NCI-H1048 (cell line): ENCODE measurements at places on chromosomes 12 and 14.

DNA sequence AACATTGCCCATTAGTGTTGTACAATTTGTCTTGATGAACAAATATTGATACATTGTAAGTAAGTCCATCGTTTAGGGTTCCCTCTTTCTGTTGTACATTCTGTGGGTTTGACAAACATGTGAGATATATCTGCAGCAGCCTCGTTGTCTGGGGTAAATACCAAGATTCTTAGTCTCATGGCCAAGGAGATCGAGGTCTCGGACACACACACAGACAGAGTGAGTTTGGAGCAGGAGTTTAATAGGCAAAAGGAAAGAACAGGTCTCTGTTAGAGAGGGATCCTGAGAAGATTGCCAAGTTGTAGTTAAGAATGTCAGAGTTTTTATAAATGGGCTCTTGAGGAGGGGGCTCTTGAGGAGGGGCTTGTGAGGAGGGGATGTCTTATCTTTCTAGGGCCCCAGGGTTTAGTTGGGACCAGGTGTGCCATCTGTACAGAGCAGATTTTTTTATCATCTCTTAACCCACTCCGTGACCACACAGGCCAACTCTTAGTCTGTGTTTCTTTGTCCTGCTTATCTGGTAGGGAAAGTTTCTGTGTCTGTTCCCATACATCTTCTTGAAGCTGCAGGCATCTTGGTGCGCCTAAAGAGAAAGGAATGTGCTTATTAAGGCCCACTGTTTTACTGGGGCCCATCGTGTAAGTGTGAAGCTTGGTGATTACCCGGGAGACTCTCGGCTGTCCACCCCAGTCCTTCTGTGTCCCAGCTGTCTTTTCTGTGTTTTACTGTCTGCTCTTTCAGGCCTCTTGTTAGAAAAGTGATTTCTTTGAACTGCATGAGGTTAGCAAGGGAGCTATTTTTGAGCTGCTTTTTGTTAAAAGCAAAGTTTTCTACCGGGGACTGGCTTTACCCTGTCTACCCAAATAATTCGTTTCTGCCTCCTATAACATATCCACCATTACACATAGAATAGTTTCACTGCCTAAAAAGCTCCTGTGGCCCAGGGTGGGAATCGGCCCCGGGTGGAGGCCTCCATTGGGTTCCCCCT lies 22.4 kb upstream of the CLEC2D start:
- no peak for DNase-seq

DNA sequence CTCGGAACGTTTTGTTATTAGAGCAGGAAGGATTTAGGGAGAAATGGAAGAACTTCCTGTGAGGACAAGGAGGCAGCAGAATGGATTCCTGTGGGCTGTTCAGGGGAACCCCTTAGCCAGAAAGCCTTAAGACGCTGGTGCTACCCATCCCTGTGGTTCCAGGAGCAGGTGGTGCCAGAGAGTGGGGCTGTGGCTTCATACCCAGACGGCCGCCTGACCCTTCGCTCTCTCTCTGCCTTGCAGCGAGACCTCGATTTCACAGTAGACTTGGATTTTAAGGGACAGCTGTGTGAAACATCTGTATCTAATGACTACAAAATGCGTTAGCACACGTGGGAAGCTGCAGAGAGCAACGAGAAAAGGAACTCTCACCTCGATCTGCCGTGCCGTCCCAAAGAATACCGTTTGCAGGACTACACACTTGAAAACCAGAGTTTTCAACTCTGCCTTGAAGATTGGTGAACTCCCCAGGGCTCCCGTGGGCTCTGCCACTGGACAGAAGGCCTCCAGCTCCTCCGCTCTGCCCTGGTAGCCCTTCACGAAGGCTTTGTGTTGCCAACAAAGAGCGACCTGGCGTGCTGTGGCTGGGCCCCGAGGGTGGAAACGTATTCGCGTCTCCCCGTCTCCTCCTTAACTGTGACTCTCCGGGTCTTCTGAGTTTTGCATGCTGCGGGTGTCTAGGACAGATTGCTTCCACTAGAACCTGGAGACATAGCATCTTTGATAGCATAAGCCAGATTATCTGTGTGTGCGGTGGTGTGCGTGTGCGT lies 102.0 kb downstream of the PRMT8 start:
- no peak for DNase-seq

DNA sequence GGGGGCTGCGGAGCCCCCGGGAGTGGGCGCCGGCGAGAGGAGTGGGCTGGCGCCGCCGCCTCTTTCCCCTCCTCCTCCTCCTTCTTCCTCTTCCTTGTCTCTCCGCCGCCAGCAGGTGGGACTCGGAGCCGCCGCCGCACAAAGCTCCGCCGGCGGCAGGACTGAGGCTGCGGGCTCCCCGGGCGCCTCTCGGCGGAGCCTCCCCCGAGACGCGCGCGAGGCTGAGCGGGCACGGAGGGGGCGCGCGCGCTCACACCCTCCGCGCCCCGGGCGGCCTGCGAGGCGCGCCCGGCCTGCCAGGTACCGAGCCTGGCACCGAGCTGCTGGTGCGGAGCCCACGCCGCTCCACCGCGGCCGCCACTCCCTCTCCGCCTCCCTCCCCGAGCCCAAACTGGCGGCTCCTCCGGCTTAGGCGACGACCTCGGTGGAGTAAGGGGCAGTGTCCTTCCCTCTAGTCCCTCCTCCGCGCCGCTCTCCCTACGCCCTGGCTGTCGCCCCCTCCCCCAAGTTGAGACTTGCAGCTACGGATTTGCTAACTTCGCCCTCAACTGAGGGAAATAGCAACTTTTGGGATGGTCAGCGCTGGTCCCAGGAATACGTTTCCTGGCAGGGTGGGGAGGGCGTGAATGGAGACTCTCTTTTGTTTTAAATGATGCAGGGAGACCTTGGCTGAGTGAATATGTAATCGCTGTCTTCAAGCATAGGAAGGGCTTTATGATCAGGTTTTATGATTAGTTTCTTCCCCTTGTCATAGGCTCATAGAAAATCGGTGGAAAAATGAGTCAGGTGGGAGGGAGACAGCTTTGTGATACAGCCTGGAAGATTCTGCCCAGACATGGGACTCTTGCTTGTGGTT lies 199.5 kb upstream of the CAND1 start:
- no peak for DNase-seq

DNA sequence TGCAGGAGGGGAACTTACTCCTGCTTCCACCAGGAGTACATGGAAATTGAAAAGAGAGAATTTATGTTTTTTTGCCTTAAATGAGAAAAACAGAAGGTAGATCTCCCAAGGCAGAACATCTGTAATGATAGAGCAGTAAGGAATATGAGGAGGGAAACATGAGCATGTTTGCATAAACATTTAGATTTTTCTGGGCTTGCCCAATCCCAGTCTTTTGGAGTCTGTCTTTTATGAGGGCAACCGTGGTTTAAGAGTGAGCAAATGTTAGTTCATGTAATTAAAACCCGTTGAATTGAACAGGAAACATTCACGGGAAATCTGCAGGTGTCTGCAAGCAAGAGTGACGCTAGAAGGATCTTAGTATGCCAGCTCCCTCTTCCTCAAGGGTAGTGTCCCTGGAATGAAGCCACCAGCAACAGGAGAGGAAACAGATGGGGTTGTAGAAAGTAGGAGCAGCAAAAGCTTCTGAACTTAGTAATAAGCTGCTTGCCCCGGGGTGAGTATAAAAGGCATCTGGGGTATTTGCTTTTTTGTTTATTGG lies 79.3 kb downstream of the ARF6 start:
- no peak for DNase-seq

- no peak for DNase-seq
Measured at GRCh38 chr14:65359503-65359902, 53.0 kb upstream of the FUT8 start.

DNA sequence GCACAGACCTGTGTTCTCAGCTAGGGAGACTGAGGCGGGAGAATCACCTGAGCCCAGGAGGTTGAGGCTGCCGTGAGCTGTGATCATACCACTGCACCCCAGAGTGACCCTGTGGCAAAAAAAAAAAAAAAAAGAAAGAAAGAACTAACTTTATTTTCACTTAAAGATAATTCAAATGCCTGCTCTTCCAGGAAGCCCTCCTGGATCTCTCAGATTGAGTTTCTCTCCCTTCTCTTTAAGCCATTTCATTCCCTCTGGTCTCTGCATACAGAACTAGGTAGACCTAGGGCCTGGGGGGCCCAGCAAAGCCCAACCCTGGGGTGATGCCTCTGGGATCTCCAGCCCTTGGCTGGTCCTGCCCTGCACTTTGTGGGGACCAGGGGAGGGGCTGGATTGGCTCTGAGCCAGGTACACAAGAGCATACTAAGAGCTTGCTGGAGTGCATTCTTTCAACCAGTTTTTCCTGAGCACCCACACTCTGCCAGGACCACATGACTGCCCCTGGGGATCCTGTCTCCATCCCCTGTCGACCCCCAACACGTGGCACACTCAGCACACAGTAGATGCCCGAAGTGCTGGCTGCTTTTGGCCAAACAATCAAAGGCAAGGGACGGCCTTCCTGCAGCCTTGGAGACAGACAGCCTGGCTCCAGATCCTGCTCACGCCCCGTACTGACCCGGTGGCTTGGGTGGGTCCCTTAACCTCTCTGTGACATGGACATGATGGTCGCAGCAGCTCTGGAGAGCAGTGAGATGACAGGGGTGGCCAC lies 52.7 kb downstream of the CYP46A1 start:
- DNase-seq, result no peak

DNA sequence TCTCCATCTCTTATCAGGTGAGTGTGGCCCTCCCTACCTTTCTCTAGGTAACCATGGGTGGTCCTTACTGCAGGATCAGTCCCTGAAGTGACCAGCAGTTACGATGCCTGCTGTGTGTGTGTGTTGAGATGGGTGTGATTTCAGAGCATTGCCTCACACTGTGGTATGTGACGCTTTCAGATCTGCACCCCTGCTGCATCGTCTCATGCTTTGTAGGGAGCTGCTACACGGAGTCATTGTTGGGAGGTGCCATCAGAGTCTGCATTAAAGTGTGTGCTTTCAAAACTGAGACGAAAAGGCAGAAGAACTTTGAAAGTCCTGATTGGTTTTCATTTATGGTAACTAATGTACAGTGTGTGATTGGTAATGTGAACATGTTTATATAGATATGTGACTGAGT lies 150.5 kb downstream of the PELI2 start:
- no peak for DNase-seq

DNA sequence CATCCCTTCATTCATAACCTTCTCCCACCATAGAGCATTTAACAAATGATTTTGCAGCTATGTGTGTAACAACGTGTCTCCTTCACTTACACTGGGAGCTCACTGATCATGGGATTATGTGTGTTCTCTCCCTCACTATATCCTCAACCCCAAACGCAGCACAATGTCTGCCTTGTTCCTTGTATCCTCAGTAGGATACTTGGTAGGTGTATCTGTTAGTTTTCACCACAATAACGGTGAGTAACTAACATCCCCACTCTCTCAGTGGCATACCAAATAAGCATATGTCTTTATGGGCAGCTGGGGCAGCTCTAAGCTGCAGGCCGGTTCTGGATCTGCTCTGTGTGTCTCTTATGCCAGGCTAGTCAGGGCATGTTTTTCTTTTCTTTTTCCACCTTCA lies 166.7 kb upstream of the PWP1 start:
- DNase-seq, result no peak

DNA sequence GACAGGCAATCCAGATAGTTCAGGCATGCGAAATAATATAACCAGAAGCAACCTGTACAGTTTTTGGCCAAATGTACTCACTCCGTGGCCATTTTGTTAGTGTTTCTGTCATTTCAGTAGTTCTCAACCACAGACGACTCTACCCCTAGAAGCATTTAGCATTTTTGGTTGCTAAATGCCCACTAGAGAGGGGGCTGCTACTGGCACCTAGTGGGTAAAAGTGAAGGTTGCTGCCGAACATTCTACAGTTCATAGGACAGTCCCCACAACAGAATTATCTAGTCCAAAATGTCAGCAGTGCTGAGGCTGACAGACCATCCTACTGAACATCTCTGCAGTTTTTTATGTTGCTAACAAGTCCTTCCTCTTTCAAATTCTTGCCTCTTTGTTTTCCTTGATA lies 107.4 kb downstream of the TSHR start:
- no peak for DNase-seq

DNA sequence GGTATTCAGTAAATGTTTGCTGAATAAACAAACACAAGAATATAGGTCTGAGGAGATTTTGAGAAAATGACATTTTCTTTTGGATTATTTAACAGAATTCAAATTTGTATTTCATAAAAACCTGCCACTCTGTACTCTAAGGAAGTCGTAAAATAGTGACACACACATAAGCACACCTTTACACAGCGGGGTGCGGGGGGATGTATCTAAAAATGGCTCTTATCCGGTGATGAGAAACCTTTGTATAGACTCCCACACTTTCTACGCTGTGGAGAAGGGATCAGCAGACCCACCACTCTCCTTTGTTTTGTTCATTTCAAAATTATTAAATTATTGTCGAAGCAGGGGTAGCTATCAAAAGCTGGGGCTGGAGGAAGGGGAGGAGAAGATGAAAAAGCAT lies 58.0 kb downstream of the PEBP1 start:
- DNase-seq, result no peak

DNA sequence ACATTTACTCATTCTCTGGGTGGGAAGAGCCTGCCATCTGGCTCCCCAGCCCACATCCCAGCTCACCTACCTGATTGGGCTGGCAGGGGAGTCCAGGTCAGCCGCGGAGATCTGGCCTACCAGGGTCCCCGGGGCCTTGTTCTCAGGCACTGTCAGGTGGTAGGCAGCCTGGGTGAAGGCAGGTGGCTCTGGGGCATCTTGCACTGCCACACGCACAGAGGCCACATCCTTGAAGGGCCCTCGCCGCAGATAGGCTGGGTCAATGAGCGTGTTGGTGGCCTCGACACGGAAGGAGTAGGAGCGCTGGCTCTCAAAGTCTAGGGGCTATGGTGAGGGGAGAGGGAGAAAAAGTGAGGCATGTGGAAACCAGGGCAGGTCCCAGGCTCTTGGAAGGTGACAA lies 3.9 kb downstream of the CDH24 start:
- DNase-seq, result no peak

GRCh38 chr12:52543985-52544883 lies 8.7 kb downstream of the KRT71 start:
- no peak for DNase-seq

- DNase-seq, result no peak
Measured at GRCh38 chr12:62263966-62264365, 3.8 kb downstream of the USP15 start.

DNA sequence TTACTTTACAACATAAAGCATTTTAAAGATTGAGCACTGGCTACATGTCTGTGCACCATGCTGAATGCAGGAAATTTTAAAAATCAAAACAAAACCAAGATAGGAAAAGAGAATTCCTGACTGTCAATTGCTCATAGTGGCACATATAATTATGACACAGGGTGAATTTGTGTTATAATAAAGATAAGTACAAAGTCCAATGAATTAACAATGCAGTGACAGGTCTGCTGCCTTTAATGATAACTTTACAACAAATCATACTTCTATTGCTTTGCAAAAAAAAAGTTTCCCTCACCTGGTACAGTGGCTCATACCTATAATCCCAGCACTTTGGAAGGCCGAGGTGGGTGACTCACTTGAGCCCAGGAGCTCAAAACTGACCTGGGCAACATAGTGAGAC lies 93.8 kb upstream of the OSBPL8 start:
- DNase-seq, result no peak
